ENCODE measurements at places on chromosomes 6 and 20. TPM values are rescaled to one million over a fixed set of nuclear protein-coding genes. Genes with fewer than 3 reads are reported as not detected.

Gene SLC17A3
- not detected for total RNA-seq

Gene HLA-DOB
- total RNA-seq, result not detected

Gene SDCBP2
- total RNA-seq, result 2.7 TPM

Gene MICB
- total RNA-seq, result 2.8 TPM

Gene WASF1
- total RNA-seq, result 31.2 TPM

Gene TP53TG5
- not detected for total RNA-seq

Gene OPN5
- total RNA-seq, result 0.33 TPM

Gene WFDC10B
- not detected for total RNA-seq

Gene SLC22A2
- total RNA-seq, result 1.3 TPM

Gene PLCB1
- 46.4 TPM for total RNA-seq
